ENCODE measurements at places on chromosomes 6 and 20.

DNA sequence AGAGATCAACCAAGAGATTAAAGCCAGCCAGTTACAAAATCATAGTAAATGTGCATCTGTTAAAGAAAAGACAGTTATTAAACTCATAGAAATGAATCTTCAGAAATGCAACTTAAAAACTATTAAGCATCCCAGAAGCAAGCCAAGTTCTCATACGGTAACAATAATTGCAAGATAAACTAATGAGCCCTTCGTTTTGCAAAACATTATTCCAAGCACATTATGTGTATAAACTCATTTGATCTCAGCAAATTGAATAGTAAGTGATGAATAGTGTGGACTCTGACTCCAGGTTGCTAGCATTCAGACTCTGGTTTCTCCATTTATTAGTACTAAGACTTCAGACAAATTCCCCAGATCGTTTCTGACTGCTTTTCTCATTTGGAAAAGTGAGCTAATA, 85.2 kb downstream of the SNAP25 start:
- DNase-seq = no peak

DNA sequence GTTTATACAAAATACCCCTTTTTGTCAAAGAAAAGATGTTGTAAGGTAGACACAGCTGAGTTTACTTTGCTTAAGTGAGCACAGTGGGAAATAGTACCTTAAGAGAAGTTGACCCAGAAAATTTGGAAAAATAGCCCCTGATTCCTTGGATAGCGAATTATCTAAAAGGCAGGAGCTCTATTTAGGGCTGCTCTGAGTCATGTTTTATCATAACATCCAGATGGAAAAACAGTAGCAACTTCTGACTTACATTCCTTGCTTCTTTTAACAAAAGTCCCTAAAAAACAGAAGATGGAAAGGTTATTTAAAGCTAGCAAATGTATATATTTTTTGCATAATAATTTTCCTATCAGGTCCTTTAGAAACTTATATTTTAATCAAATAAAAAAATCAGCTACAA, 59.0 kb downstream of the THEMIS start:
- no peak for DNase-seq

- no peak for DNase-seq
Measured at GRCh38 chr6:18207438-18207837, 52.2 kb downstream of the KDM1B start.

GRCh38 chr20:4997222-4997621, 4.1 kb downstream of the SLC23A2 start:
- no peak for DNase-seq

GRCh38 chr20:11090751-11091150, 417.0 kb upstream of the JAG1 start:
- no peak for DNase-seq

DNA sequence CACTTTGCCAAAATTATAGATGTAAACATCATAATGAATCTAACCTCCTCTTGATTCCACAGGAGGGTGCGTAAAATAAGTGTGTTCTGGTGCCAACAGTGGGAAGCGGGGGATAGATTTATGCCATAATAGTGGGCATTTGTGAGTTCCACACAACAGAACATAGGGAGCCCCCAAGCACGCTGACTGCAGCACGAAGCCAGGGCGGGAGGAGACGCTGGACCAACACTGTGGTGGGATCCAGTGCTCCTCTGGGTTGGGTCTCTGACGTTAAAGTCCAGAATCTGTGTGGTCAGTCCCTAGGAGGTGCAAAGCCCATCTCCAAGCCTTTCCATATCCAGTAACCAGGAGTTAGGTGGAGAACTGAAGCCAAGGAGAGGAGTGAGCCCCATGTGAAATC, 1.8 kb upstream of the TTLL2 start:
- no peak for DNase-seq

DNA sequence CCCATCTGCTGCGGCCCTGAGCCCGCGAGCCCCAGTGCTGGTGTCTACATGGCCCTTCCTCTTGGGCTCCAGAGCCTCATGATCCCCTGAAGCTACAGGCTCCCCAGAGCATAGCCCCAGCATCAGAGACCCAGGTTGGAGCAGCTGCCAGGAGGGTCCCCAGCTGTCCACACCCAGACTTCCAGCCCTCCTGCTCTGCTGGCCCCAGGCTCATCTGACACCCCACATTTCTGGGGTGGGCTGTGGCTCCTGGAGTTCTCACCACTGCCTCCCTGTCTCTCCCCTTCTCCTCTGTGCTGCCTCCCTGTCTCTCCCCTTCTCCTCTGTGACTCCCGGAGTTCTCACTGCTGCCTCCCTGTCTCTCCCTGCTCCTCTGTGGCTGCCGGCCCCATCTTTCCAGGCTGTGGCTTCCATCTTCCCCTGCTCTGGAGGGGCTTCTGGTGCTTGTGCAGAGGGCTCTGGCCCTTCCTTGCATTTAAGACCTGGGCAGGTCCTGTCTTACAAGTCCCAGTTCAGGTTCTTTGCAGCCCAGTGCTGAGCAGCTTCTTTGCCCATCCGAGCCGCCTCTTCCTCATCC, 108.1 kb downstream of the ERMARD start:
- DNase-seq = no peak

DNA sequence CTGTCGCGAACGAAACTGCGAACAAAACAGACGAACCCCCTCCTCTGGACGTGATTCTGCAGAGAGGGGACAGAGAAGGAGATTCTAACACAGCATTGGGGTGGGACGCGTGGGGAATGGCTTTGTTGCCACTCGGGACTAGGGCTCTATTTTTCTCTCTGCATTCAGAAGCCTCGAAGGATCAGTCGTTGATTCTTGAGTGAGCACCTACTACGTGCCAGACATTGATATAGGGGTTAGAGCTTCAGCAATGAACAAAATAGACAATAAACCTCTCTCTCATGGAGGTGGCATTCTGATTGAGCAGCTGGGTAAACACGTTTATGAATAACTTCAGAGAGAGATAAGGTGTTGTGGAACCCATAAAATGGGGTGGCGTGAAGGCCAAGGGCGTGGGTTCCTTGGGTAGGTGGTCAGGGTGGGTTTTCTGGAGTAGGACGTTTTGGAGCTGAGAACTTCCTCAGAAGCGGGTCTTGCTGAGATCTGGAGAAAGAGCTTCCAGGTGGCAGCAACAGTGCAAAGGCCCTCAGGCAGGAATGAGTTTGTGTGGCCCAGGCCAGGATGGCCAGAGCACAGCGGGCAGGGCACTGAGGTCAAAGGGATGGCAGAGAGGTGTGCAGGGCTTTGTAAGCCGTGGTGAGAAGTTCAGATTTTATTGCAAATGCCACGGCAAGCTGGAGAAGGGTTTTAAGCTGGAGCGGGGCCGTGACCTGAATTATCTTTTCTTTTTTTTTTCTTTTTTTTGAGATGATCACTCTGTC, 884 bp downstream of the SLC2A10 start:
- no peak for DNase-seq

- no peak for DNase-seq
Measured at GRCh38 chr20:49411221-49411925, 71.1 kb downstream of the KCNB1 start.

DNA sequence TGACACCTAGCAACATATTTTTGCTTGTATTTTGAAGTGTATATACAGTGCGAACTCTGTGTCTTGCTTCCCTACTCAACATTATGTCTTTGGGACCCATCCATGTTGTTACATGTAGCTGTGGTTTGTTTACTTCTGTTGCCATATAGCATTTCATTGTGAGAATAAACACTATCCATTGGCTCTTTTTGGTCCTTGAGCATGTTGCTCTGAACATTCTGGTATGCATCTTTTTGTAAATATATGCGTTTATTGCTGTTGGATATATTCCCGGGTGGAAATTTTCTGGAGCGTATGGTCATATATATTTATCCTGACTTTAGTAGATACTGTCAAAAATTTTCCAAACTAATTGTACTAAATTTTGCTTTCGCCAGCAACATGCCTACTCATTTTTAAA, 222.5 kb upstream of the SPTLC3 start:
- no peak for DNase-seq

- no peak for DNase-seq
Measured at GRCh38 chr20:48816282-48817205, 11.3 kb downstream of the PREX1 start.

GRCh38 chr6:168888102-168888501, 365.5 kb downstream of the THBS2 start:
- DNase-seq = no peak

DNA sequence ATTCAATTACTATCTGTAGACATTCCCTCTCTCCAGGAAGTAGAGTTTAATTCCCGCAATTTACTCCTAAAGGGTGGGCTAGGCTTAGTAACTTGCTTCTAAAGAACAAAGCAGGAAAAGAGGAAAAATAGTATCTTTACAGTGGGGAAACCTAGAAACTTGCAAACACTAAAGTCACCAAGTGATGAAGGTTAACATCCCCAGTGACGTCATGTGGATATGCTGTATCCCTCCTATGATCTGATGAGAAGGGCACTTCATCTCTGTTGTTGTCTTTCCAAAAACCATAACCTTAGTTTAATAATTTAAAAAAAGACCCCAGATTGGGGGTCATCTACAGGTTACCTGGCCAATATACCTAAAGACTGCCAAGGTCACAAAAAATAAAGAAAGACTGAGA, 17.3 kb downstream of the SLC22A16 start:
- no peak for DNase-seq

DNA sequence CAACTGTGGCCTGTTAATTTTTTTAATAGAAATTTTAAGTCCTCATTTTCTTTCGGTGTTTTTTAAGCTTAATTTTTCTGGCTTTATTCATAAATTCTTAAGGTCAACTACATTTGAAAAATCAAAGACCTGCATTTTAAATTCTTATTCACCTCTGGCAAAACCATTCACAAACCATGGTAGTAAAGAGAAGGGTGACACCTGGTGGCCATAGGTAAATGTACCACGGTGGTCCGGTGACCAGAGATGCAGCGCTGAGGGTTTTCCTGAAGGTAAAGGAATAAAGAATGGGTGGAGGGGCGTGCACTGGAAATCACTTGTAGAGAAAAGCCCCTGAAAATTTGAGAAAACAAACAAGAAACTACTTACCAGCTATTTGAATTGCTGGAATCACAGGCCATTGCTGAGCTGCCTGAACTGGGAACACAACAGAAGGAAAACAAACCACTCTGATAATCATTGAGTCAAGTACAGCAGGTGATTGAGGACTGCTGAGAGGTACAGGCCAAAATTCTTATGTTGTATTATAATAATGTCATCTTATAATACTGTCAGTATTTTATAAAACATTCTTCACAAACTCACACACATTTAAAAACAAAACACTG, 10.1 kb downstream of the HFE start:
- DNase-seq = peak; percentile 79
